ENCODE measurements at places on chromosomes 5 and 9. TPM values are rescaled to one million over a fixed set of nuclear protein-coding genes. Genes with fewer than 3 reads are reported as not detected.

DNA sequence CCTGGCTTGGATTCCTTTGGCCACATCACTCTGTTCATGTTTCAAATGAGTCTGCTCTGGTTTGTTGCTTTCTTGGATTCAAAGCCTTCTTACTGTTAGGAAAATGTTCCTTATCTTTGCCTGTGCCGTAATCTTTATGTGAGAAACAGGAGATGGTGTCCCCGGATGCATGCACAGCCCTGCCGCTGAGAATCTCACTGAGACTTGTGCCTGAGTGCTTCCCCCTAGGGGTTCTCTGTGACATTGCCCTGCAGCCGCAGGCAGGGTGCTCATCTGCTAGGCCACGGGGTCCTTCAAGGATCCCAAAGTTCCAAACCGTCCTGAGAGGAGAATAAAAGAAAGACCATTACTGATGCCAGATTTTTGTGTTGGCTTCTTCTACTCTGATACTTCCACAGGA, 81.4 kb upstream of the ANKRD55 start:
- DNase-seq, result peak; percentile 85

- no peak for DNase-seq
Measured at GRCh38 chr5:39639618-39640089, 214.9 kb upstream of the DAB2 start.

Gene SOHLH1
- total RNA-seq, result not detected

Gene GFI1B
- 0.32 TPM for total RNA-seq

Gene IFNA13
- not detected for total RNA-seq

Data from fibroblast of villous mesenchyme (primary cell).